Effector memory CD4-positive, alpha-beta T cell (primary cell): ENCODE measurements at places on chromosomes 12 and 14.

- no peak for DNase-seq
Observed at GRCh38 chr12:51219322-51219721, 1.5 kb upstream of the POU6F1 start.

DNA sequence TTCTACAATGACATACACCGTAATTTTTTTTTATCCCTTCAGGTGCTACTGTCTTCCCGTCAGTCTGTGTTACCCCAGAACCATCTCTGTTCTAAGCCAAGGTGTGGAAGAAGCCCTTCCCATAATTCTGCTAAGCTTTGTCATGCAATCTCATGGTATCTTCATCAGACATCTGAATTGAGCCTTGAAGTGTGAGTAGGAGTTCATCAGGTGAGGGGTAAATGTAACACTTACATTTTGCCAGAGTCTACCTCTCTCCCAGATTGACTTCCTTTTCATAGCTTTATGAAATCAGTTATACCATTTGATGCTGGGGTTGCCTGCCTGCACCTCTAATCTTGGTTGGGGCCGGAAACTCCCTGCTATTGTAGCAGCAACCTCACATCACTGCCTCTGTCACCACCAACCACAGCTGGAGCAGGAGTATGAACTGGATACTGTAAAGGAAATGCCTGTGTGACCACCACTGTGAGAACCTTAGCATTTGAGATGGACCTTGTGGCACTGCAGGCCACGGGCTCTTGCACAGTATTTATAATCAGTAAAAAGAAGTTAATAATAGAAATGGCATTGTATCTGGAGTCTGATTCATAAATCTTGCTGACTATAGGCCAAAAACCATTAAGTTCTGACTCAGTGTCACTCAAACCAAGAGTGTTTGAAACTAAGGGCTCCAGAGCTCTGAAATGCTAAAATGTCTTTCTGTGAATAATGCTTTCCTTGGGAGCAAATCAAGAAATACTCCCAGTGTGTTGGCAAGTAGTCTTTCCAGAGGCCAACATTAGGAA is 58.7 kb upstream of the STK38L start:
- no peak for DNase-seq

DNA sequence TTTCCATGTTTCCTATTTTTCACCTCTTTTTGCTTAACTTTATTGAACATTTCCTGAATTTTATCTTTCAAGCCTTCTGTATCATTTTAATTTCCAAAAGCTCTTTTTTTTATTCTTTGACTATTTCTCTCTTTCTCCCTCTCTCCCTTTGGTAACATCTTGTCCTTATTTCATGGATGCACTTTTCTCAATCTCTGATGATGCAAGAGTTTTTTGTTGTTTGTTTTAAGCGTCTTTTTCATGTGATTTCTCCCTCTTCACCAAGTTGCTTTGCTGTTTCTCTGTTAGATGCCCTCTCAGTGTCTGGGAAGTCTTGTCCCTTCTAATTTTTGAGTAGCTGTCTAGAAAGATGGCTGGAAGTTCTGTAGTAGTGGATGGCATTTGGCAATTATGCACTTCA is 62.6 kb downstream of the ANO6 start:
- DNase-seq = no peak

- no peak for DNase-seq
Observed at GRCh38 chr12:109393437-109394345, 46.0 kb downstream of the MYO1H start.

- no peak for DNase-seq
Observed at GRCh38 chr12:131589966-131590365, 120.9 kb upstream of the SFSWAP start.

GRCh38 chr12:15855646-15856045 is 26.5 kb upstream of the STRAP start:
- no peak for DNase-seq

DNA sequence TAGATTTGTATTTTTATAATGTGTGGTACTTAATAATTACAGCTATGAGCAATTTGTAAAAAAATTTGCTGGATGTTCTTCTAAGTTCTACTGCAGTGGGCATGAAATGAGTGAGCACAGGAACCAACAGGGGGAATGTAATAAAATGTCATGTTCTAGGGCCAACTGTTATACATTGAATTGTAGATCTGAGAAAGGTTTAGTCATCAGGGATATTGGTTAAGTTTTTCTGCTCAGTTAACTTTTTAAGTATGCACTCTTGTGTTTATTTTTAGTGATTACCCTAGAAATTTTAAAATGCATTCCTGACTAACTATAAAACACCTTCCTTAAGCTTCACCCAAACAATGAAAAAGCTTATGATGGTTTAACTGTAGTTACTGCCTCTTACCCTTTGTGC is 101.8 kb downstream of the CAND1 start:
- DNase-seq = no peak

DNA sequence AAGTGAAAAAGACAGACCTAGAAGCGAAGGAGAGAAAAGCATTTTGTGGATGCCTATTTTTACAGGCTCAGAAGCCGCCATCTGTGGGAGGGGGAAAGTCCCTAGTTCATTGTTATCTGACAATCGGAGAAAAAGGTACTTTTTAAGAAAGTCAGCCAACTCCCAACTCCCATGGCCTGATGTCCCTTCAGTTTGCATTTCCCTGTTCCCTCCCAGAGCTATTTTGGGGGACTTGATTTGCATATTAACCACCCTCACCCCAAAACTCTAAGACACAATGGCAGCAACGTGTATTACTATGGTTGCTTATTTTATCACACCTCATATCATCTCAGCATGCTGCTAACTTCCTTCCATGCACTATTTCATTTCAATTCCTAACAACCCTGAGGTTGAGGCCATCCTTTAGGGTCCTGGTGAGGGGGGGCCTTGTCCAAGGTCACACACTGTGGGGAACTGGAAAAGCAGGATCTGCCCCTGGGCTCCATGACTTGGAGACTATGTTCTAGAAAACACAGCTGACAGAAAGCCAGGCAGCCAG is 18.7 kb downstream of the HVCN1 start:
- no peak for DNase-seq

GRCh38 chr14:91723501-91723900 is 8.4 kb downstream of the CATSPERB start:
- no peak for DNase-seq

GRCh38 chr14:91496790-91497189 is 13.3 kb downstream of the PPP4R3A start:
- DNase-seq = no peak

DNA sequence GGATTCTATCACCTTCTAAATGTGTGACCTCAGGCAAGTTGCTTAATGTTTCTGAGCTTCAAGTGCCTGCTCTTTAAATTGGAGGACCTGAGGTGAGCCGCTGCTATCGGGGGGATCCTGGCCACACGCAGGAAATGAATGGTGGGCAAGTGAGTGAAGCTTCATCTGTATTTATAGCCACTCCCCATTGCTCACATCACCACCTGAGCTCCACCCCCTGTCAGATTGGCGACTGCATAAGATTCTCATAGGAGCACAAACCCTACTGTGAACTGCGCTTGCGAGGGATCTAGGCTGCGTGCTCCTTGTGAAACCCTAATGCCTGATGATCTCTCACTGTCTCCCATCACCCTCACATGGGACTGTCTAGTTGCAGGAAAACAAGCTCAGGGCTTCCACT is 158.6 kb upstream of the CCND2 start:
- DNase-seq = no peak

- DNase-seq = no peak
Observed at GRCh38 chr12:77850129-77850528, 19.4 kb downstream of the NAV3 start.

GRCh38 chr12:53045696-53046045 is 4.2 kb upstream of the TNS2 start:
- DNase-seq = no peak

- no peak for DNase-seq
Observed at GRCh38 chr14:93160353-93160801, 24.3 kb downstream of the MOAP1 start.

GRCh38 chr12:118164798-118165486 is 29.0 kb downstream of the PEBP1 start:
- DNase-seq = no peak

GRCh38 chr12:120720234-120720986 is 5.2 kb upstream of the ACADS start:
- DNase-seq = no peak
